ENCODE measurements at places on chromosomes 5 and 9.

DNA sequence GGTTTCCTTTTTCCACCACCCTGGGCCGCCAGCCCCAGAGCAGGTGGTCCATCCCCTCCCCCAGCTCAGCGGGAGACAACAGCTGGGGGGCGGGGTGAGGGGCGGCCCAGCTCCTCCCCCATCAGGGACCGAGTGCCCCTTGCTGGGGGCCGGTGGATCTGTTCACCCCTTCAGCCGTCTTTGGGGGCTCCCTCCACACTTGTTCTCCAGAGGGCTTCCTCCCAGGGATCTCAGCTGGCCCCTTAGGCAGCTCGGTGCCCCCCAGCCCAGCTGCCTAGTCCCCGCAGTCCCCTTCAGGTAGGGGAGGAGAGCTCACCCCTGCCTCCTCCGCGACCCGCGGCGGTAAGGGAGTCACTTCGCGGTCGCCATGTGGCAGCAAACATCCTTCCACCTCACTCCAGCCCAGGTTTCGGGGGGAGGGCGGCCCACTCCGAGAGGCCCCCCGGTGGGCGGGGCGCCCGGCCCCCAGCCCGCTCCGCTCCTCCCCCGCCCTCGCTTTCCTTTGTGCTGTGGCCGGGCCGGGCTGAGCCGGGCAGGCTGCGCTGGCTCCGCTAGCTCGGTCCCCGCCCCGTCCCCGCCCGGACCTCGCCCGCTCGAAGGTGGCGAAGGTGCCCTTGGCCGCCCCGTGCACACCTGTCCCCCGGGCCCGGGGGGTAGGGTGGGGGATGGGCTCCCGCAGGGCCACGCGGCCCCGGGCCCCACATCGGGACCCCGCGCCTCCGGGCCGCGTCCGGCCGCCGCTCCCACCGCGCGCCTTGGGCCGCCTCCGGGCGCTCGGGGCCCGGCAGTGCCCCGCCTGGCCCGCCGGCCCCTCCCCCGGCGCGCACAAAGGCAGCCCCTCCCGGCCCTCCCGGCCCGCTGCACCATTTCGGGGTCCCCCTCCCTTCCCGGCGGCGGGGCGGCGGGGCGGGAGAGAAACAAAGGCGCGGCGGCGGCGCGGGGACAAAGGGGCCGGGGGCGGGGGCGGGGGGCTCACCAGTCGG lies 683 bp downstream of the DBN1 start:
- no peak for DNase-seq

GRCh38 chr9:136964171-136964689 lies 12.2 kb downstream of the LCN12 start:
- no peak for DNase-seq

DNA sequence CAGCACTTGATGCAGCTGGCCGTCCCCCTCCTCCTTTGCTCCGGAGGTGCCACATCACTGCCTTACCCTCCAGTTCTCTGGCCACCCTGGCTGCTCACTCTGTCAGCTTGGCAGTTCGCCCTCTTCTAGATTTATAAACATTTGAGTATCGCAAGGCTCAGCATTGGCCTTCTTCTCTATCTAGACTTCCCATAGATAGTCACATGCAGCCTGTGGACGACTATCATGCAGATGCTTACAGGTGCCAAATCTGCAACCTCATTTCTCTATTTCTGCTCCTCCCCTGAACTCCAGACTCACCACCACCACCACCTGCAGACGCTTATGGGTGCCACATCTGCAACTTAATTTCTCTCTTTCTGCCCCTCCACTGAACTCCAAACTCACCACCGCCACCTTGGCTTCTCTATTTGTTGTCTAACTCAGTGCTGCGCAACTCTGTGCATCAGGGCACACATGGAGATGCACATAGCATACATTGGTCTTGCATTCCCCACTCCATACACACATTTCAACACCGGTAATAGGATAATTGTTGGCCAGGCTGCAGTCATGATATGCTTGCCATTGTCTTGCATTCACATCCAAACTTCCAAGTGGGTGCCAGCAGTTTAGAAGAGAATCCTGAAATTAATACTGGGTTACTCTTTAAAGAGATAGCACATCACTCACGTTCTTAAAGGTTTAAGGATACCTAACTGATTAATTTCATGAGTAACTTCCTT lies 1.9 kb upstream of the DAP start:
- no peak for DNase-seq

GRCh38 chr5:31574772-31575171 lies 42.7 kb downstream of the C5orf22 start:
- DNase-seq: no peak

DNA sequence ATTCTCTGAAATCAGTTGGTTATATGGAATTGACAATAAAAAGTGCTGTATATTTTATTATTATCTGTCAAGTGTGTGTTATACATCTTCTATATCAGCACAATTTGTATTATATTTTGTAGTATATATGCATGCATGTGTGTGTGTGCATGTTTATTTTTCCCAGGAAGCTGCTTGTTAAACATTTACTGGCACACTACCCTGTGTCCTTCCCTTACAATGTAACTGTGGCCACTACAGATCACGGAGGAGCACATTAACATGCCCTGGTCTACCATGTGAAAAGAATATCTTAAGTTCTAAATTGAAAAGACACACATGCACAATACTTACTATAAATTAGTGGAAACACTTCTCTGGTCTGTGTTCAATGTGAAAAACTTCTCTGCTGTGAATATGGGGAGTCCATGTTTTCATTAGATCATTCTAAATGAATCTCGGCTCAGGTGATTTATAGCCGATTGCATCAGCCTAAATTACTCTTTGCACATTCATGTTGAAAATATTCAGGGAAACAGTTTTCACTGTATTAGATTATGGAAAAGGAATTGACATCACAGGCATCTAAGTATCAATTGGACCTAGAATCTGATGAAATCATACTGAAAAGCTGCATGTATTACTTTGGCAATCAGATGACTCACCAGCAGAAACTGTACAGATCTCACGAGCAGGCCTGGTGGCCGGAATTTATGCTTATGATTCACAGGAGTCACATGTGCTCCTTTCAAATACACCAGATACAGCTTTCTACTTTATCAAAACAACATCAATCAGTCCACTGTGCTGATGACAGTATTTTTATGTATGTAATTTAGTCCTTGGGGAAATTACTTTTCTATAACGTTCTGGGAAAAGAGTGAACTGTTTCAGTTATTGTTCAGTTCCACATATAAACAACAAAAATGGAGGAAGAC lies 39.4 kb downstream of the LURAP1L start:
- DNase-seq: no peak

DNA sequence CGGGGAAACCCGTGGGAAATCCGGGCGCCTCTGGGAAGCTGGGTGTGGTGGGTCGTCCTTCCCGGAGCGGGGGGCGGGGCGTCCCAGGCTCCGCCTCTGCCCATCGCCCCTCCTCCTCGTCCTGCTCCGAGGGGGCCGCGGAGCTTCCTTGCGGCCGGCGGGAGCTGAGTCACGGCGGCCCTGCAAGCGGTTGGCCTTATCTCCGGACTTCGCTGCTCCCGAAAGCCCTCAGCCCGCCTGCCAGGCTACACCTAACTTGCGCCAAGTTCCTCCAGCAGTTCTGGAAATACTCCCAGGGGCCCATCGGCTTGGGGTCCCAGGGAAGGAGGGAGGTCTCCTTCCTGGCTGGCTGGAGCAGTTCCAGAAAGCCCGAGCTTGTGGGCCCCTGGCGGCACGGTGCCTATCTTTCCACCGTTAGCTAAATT lies 54.1 kb upstream of the CDKN2AIPNL start:
- peak; percentile 21 for DNase-seq

DNA sequence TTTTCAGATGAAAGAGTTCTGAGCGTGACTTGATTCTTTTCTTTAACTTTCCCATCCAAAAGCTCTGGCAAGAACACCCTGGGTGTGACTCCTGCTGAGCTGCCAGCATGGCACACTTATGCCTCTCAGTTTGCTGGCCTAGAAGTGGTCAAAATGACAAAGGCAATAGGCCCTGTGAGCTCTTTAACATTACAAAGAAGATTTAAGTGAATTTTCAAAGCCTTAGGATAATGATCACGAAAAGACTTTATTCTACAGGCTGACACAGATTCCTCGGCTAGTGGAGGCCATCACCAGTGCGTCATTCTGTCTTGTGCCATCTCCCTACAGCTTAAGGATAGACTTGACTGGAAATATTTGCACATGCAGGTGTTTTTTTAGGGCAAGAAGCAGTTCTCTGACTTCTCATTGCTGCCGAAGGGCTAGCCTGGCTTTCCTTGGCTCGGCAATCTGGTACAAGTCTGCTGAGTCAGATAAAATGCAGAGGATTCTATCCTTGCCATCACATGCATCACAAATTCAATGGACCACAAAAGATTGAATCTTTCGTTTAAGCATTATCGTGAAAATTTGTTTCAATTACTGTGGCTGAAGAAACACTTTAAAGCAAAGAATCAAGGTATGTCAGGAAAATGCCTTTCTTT lies 311.5 kb downstream of the COX7C start:
- DNase-seq: no peak

DNA sequence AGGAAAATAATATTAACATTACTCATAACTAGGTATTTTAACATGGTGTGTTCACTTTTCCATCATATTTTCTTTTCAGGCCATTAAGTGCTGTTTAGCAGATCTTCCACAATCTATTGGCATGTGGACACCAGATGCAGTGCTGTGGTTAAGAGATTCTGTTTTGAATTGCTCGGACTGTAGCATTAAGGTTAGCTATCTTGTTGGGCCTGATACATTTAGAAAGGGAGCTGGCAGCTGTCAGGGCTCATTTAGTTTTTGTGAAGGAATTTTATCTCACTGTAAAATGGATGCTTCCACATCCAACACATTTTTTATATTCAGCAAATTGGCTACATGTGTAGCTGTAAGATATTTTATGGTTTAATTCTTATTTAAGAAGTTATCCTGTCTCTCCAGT lies 20.7 kb upstream of the TMOD1 start:
- DNase-seq: no peak

- no peak for DNase-seq
Observed at GRCh38 chr9:81078555-81078954, 610.8 kb downstream of the TLE1 start.

DNA sequence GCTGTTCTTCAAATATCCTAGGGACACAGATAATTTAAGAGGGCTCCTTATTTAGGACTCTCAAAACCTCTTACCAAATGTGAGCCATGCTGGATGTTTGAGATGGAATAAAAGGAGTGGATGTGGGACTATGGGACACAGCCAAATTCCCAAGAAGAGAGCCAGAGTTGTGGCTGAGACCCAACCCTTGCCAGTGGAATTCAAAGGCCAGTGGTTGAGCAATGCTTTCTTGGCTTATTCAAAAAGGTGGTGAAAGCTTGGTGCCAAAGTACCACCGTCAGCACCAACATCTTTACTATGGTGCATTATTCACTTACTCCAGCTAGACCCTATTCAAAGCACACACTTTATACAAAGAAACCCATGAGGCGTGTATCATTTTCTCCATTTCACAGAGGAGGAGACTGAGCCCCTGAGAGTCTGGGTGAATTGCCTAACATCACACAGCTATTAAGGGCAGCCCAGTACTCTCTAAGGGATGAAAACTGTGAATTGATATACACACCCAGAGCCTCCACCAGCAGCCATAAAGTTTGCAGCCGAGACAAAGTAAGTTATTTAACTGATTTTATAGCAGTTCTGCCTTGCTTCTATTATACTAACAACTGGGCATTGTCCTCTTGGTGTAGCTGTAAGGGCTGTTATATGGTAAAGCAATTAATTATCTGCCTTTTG lies 391.7 kb downstream of the ACTL7B start:
- no peak for DNase-seq

DNA sequence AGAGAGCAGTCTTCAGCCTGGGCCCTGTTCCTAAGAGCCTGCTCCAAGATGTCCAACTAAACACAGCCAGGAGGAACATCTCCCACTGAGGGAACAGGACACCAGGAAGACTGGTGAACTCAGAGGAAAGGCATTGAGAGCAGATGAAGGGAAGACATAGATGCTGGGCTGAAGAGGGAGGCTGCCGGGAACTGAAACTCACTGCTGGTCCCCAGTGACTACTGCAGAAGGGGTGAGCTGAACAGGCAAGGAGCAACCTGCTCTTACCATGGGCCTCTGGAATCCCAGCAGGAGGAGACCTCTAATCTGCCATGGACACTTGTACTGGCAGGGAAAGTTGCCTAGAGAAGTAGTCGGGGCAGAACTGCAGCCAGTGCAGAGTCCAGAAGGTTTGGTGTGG lies 95.7 kb downstream of the TRPM3 start:
- no peak for DNase-seq

DNA sequence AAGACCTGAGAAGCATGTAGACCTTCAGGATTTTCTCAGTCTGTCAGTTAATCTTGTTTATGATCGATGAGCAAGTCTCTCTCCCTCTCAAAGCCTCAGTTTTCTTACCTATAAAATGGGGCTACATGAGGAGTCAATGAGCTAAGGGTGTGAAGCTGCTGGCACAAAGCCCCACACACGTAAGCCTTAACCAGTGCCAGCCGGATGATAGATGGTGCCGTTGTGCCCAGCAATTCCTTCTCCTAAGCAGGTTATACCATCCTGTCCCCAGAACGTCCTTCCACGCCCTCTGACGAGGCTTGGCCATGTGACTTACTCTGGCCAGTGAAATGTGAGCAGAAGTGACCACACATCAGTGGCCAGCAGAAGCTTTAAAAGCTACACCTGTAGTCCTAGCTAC lies 179.0 kb downstream of the C9orf50 start:
- DNase-seq: no peak

GRCh38 chr9:123081824-123082223 lies 48.4 kb downstream of the GPR21 start:
- DNase-seq: no peak

DNA sequence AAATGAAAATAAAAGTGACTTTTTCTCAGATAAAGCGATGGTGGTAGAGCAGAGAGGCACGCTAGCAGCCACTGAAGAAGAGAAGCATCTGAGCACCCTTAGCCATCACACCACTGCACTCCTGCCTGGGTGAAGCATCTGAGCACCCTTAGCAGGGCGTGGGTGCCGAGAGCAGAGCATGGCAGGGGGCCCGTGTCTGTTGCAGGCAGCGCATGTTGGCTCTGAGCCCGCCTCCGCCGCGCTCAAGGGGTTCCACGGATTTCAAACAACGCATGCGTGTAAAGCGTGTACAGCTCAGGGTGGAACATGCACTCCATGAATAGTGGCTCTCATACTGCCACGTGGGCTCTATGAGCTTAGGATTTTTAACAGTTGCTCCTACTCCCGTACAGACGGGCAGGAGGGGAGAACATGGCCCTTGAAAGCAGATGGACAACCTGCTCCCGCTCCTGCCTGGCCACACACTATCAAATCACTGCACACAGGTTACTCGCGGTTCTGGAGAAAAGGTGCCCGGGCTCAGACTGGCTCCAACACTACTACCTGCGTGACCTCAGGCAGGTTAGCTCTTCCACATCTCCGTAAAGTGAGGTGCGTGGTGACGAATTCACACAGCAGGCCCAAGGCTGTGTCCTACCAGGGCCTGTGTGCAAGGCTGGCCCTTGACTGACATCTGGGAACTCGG lies 12.1 kb downstream of the LRRC14B start:
- DNase-seq: no peak

DNA sequence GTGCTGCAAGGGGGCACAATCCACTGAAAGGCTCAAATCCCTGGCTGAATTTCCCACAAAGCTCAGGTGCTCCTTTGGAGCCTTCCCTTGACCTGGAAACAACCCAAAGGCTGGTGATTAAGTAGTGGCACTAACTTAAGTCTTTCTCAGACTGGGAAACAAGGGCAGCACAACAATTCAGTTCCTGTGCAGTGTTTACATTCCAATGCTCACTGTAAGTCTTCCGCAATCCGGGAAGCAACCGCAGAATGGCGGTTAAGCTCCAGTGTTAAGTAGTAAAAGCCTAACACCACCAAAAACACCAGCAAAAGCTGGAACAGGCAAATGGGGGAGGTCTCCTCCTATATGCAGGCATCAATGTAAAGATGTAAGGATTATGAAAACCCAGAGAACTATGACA lies 117.2 kb downstream of the TRPM3 start:
- no peak for DNase-seq

All from stimulated activated CD8-positive, alpha-beta memory T cell treated with anti-CD3 and anti-CD28 coated beads, Interleukin-7, amount 100 ng/mL, for 1 hour (primary cell).